ENCODE measurements at places on chromosomes 1 and 21. TPM values are rescaled to one million over a fixed set of nuclear protein-coding genes. Genes with fewer than 3 reads are reported as not detected.
A peak's percentile ranks its signal among the peaks of the same experiment; 100 is the strongest.

DNA sequence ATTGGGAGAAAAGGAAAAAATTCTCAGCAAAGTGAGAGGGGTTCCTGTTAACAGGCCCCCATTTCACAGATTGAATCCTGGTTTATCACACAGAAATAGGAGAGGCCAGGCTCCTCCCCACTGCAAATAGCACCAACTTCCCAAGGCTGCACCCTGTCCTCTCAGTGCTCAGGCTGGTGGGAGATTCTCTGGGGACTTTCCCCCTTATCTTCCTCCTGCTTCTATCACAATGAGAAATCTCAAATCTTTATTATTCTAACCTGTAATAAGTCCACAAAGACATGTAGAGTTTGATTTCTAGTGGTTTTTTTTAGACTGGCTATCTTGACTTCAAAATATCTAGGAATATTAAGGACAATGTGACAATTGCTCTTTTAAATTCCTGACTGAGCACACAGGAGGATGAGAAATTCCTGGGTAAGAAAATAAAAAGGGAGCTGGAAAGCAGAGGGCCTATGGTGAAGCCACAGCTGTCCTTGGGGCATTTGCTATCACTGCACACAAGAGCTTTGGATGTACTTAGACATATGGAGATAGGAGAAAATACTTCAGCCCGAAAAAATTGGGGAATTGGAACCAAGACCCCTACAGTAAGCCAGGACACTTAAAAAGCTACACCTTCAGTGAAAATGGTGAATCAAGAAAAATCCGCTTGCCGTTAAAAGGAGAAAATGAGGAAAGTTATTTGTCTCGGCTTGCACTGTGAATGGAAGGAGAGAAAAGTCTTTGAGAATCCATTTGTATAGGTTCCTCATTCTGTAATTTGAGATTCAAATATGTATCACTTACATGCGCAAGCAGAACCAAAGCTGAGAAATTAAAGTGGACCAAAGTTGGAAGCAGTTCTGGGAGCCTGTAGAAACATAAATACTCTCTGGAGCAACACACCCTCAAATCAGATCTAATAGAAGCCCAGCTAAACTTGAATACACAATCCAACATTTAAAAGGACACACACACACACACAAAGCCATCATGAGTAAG lies 65.9 kb upstream of the C1orf105 start:
- H3K4me1 ChIP-seq: peaks cover 5% of the 10 kb centered on the region
- no peak for DNase-seq
- H3K27me3 ChIP-seq: no peaks in the 10 kb centered on the region
- no peaks in the 10 kb centered on the region for H3K36me3 ChIP-seq
- no peak overlapping the region for H3K27ac ChIP-seq
- no peak overlapping the region for H3K4me3 ChIP-seq

DNA sequence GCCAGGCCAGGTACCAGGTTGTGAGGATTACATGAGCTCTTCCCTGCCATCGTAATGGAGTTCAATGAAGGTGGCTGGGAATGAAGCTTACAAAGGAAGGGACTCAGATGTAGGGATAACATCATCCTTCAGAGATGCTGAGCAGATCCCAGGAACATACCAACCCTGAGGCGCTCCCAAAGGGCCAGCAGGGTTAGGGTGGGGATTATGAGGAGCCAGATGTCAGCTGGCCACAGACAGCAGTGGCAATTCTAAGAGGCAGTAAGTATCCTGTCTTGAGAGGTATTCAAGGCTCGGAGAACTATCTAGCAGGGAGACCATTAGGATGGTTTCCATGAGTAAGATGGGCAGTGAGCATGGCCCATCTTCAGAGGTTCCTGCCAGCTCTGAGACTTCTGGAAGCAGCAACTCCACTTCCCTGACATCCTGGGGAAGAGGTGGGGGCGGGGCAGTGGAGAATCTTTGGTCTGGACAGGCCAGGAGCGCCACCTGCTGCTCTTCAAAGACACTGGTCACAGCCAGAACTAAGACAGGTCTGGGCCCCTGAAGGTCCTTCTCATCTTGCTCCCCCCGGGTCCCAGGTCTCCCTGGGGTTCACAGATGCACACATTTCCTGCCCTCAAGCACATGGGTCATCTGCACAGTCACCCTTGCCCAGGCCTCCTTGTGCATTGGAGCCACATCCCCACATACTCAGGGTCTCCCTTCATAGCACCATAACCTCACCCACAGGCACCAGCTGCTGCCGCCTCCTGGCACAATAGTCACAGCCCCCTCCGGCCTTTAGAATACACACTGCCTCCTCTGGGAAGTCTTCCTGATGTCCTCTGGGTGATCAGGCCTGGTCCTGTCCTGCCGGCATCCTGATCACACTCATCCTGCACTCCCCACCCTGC lies 2.7 kb upstream of the SDC3 start:
- H3K4me1 ChIP-seq: peaks cover 11% of the 10 kb centered on the region
- DNase-seq: peak; percentile 91
- H3K27me3 ChIP-seq: no peaks in the 10 kb centered on the region
- no peaks in the 10 kb centered on the region for H3K36me3 ChIP-seq

DNA sequence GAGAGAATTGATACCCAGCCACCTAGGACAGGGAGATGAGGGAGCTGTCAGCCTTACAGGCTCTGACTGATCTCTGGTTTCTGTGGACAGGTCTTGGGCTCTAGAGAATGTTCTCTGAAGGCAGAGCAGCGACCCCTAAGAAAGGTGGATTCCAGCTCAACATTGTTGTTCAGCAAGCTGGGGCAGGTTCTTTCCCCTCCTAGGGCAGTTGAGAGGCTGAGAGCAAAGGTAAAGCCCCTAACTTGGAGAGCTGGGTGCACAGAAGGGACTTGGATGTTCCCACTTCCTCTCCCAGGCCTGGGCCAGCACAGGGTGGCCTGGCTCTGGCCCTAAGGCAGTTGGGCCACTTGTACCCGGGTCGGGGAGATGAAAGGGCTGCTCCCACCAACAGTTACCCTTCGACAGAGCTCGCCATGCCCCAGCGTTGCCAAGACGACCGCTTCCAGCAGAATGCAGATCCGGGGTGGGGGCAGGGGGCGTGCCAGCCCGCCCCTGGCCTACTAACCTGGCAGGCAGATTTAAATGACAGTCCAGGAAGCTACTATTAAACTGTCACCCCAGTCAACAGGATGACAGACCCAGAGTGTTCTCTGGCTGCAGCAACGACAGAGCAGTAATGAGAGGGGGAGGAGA lies 31.6 kb downstream of the LRP8 start:
- no peaks in the 10 kb centered on the region for H3K27me3 ChIP-seq
- H3K36me3 ChIP-seq: no peaks in the 10 kb centered on the region
- H3K27ac ChIP-seq: peak overlapping the region; percentile 20
- peak; percentile 26 for DNase-seq
- no peaks in the 10 kb centered on the region for H3K4me1 ChIP-seq

GRCh38 chr1:35748326-35748725 lies 21.5 kb downstream of the CLSPN start:
- H3K4me3 ChIP-seq: no peak overlapping the region
- no peaks in the 10 kb centered on the region for H3K27me3 ChIP-seq
- DNase-seq: no peak
- H3K4me1 ChIP-seq: no peaks in the 10 kb centered on the region
- H3K36me3 ChIP-seq: no peaks in the 10 kb centered on the region

GRCh38 chr1:112518186-112518585 lies 9.4 kb downstream of the WNT2B start:
- H3K27ac ChIP-seq: no peak overlapping the region
- H3K4me1 ChIP-seq: no peaks in the 10 kb centered on the region
- no peaks in the 10 kb centered on the region for H3K36me3 ChIP-seq

GRCh38 chr21:43938751-43939442 lies 73.2 kb upstream of the TRAPPC10 start:
- DNase-seq: peak; percentile 86
- no peaks in the 10 kb centered on the region for H3K4me1 ChIP-seq
- peak overlapping the region; percentile 34 for H3K4me3 ChIP-seq
- no peak overlapping the region for H3K27ac ChIP-seq
- no peaks in the 10 kb centered on the region for H3K36me3 ChIP-seq
- H3K27me3 ChIP-seq: no peaks in the 10 kb centered on the region

DNA sequence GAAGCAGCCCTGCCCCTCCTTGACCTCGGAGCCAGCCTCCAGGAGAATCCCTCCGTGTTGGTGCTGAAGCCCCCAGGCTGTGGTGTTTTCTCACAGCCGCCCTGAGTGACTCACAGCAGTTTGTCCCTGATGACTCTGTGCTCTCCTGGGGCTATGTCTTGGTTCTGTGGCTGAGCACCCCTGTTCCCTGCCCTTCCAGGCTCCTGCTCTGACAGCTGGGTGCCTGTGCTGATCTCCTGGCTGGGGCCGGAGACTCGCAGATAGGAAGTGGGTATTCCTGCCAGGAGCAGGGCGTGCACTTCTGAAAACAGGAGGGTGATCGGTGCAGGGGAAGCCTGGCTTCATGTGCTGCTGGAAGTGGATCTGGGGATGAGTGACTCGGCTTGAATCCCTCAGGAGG lies 34.5 kb downstream of the POFUT2 start:
- DNase-seq: no peak
- no peaks in the 10 kb centered on the region for H3K36me3 ChIP-seq
- no peak overlapping the region for H3K4me3 ChIP-seq

GRCh38 chr1:90718411-90719329 lies 1.6 kb upstream of the BARHL2 start:
- H3K27ac ChIP-seq: no peak overlapping the region
- no peaks in the 10 kb centered on the region for H3K36me3 ChIP-seq
- DNase-seq: no peak
- H3K4me1 ChIP-seq: peaks cover 5% of the 10 kb centered on the region
- peaks cover 90% of the 10 kb centered on the region for H3K27me3 ChIP-seq

DNA sequence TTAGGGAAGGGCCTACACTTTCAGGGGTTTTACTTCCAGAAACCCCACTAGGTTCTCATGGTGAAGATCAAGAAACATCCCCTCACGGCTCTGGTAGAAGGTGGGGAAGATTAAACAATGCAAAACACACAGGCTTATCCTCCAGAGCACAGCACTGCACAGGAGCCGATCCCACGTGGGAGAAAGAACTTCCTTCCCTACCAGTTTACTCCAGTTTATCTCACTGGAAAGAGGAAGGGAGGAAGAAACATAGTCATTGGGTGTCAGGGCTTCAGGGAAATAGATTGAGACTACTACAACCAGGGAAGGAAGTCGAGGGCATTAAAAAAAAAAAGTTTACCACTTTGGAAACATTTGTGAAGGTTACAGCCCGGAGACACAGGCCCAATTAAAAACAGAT lies 164.4 kb downstream of the NTPCR start:
- H3K27me3 ChIP-seq: no peaks in the 10 kb centered on the region
- no peaks in the 10 kb centered on the region for H3K4me1 ChIP-seq
- no peaks in the 10 kb centered on the region for H3K36me3 ChIP-seq

- H3K4me3 ChIP-seq: no peak overlapping the region
- H3K36me3 ChIP-seq: no peaks in the 10 kb centered on the region
- DNase-seq: no peak
Observed at GRCh38 chr1:79587229-79587628, 580.7 kb upstream of the ADGRL4 start.

- H3K27me3 ChIP-seq: no peaks in the 10 kb centered on the region
- no peaks in the 10 kb centered on the region for H3K36me3 ChIP-seq
- no peak overlapping the region for H3K27ac ChIP-seq
- H3K4me3 ChIP-seq: no peak overlapping the region
Observed at GRCh38 chr1:76232666-76233065, 158.1 kb downstream of the ST6GALNAC3 start.

DNA sequence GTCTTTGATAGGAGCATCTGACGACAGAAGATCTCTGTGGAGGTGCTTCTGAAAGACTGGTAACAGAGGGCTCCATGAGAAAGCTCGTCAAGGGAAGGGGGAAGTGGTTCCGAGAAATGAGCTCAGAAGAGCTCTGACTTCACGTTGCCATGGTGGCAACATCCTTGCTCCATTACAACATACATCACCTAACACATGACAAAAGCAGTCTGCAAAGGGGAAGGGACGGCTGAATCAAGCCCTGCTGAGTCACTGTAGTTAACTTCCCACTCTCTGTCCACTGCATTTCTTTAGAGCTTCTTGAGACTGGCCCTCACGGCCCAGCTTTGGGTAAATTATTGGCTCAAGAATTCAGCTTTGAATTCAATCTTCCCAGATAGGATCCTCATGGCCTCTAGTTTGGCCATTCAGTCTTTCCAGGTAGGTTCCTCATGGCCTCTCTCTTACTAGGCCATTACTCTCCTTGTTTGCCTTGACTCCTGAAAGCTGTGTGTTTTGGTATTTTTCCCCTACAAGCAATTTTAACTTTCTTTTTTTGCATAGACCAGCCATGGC lies 88.0 kb upstream of the ZNF648 start:
- DNase-seq: no peak
- no peak overlapping the region for H3K4me3 ChIP-seq
- no peaks in the 10 kb centered on the region for H3K27me3 ChIP-seq
- H3K36me3 ChIP-seq: no peaks in the 10 kb centered on the region
- H3K4me1 ChIP-seq: peaks cover 3% of the 10 kb centered on the region
- peak overlapping the region; percentile 8 for H3K27ac ChIP-seq

GRCh38 chr1:15513919-15514318 lies 10.1 kb downstream of the CASP9 start:
- H3K4me1 ChIP-seq: no peaks in the 10 kb centered on the region
- H3K4me3 ChIP-seq: no peak overlapping the region
- no peaks in the 10 kb centered on the region for H3K36me3 ChIP-seq
- DNase-seq: no peak
- H3K27me3 ChIP-seq: no peaks in the 10 kb centered on the region
- H3K27ac ChIP-seq: no peak overlapping the region

DNA sequence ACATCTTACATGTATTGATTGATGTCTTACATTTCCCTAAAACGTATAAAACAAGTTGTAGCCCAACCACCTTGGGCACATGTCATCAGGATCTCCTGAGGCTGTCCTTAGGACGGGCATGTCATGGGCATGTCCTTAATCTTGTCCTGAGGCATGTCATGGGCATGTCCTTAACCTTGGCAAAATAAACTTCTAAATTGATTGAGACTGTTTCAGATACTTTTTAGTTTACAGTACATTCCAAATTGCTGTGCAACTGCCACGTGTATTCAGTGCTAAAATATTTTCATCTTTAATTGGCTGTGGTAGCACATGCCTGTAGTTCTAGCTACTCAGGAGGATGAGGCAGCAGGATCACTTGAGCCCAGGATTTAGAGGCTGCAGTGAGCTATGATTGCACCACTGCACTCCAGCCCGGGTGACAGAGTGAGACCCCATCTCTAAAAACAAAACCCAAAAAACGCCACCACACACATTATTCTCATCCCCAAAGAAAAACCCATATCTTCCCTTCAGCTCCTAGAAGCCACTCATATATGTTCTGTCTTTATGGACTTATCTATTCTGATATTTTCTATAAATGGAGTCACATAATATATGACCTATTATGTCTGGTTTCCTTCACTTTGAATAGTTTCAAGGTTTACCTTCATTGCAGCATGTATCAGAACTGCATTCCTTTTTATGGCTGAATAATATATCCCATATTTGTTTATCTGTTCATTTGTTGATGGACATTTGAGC lies 96.0 kb upstream of the BTG3 start:
- no peaks in the 10 kb centered on the region for H3K27me3 ChIP-seq
- no peaks in the 10 kb centered on the region for H3K36me3 ChIP-seq
- no peak overlapping the region for H3K27ac ChIP-seq

NT5C1A gene
- not detected for total RNA-seq

C1orf74 gene
- total RNA-seq: 2.9 TPM

PDPN gene
- total RNA-seq: 6.1 TPM

GLRX2 gene
- 38.1 TPM for total RNA-seq

PLA2G5 gene
- total RNA-seq: 1.8 TPM

ST6GALNAC3 gene
- total RNA-seq: 5.7 TPM

PRAMEF14 gene
- not detected for total RNA-seq

CFHR4 gene
- not detected for total RNA-seq
